ENCODE measurements at places on chromosomes 5 and 9. TPM values are rescaled to one million over a fixed set of nuclear protein-coding genes. Genes with fewer than 3 reads are reported as not detected.

- no peak for DNase-seq
Measured at GRCh38 chr5:43304525-43304924, 8.7 kb downstream of the HMGCS1 start.

DNA sequence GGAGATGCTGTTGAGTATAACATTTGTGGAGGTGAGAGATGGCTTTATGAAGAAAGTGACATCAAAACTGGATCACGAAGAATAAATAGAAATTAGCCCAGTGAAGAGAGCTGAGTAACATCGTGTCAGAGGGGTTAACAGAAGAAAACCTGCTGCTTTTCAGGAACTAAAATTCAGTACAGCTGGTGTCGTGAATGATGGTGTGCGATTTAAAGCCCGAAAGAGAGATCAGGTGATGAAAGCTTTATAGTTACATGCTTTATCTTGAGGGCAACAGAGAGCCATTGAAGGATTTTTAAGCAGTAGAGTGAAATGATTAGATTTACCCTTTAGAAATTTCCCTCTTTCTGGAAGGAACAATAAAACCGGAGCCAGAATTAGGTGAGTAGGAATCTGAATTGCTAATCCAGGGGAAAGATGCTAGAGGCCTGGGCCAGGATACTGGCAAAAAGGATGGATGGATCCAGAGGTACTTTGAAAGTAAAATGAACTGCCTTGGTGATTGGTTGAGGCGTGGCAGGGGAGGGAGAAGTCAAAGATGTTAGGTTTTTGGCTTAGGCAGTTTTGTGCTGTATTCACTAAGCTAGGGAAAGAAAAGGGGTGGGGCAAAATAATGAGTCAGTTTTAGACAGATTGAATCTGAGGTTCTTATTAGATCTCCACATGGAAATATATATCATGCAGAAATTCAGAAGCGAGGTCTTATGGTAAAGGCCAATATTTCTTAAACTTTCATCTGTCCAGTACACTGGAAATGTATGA, 3.4 kb downstream of the LRRC70 start:
- DNase-seq: no peak

DNA sequence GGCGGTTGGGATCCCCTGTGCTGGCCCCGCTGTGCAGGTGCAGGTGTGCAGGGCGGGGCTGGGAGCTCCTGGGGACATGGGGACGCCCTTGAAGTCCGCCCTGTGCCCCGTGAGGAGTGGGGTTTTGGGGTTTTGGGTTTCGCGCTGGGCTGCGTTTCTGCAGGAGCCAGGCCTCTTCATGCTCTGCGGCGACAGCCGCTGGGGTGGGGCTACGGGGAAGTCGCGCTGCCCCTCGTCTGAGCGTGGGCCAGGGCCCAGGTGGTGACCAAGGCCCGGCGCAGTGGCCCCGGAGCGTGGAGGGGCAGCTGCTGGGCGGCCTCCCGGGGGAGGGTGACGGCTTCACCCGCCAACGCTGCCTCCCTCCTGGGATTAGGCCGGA, 47.8 kb upstream of the IRX4 start:
- DNase-seq: no peak

The AQP3 gene
- total RNA-seq: 1.1 TPM

The PAEP gene
- 0.21 TPM for total RNA-seq

The ZNF454 gene
- 5.8 TPM for total RNA-seq

GRCh38 chr9:4864234-4864661, 71.5 kb downstream of the RCL1 start:
- no peak for DNase-seq

The WHRN gene
- 8.1 TPM for total RNA-seq

The PTPRD gene
- 25.8 TPM for total RNA-seq

The GRXCR2 gene
- total RNA-seq: not detected

The MEIKIN gene
- not detected for total RNA-seq

The DMRT3 gene
- 0.34 TPM for total RNA-seq

DNA sequence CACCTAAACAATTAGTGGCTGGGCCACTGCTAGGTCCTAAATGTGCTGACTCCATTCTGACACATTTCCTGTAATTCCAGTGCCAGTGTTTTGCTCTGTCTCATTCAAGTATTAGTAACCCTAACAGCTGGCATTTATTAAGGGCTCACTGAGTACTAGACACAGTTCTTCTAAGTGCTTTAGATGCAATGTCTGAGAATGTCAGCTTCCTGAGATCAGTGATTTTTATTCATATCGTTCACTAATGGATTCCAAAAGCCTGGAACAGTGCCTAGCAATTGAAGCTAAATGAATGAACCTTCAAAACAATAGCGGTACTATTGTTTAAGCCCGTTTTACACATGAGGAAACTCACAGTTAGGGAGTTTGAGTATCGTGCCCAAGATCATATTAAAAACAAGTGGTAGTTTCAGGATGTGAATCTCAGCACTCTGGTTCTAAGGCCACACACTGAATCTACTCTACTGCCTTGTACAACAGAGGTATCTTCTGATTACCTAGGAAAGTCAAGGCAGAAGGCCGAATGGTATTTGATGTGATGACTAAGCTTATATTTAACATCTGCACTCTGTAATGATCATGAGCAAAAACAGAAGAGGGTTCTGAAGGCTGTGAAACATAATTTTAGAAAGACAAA, 304.0 kb downstream of the PJA2 start:
- DNase-seq: peak; percentile 39

- DNase-seq: no peak
Measured at GRCh38 chr9:127987103-127987614, 6.4 kb upstream of the EEIG1 start.

DNA sequence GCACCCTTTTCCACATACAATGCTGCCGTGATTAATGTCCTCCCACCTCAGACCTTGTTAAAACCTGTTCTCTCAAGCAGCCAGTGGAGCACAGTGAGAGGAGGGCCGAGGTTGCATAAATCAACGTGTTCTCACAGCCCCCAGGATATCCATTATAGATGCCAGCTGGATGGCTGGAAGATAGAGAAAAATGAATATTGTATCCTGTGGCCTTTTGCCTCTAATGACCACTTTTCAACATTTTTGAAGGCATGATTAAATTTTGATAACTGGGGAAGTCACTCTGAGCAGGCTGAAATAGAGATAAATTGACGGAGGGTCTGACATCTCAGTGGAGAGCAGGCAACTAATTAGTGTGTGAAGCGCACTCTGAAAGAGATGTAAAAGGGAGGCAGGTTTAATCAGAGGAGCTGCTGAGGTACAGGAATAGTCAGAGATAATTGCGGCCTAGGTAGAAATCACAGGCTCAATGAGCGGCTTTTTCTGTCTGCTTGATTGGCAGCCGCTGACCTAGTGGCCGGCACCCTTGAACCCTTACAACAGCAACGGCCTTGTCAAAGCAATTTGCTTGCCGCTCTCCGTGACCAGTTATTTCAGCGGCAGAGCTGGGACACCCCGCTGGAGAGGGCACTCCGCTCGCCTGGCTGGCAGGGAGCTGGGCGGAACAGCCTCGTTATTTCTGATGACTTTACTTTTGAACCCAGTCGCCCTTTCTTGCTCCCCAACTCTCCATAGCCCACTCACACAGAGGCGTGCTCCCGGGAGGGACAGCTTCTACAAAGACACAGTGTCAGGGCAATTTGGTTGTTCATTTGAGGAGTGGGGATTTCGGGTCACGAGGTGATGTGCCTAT, 560.7 kb downstream of the PSAT1 start:
- no peak for DNase-seq

- no peak for DNase-seq
Measured at GRCh38 chr9:124345063-124345462, 70.2 kb downstream of the PSMB7 start.

DNA sequence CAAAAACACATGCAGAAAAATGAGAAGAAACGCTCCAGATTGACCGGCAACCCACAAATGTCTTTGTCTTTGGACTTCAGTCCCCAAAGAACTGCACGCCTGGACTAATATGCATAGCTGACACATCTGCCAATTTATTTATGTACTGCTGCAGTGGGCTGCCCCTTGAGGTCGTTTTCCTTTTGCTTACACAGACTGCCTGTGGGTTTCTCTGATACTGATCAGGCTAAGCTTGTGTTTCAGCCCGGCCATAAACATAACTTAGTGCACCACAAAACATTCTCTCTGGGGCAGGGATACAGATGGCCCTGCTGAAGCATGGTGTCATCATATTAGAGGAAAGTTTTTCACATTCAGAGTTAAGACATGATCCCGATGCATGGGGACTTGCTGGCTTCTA, 75.4 kb downstream of the NUDT12 start:
- no peak for DNase-seq

GRCh38 chr5:96743805-96744204, 63.9 kb downstream of the ERAP1 start:
- no peak for DNase-seq

GRCh38 chr5:35859101-35859661, 2.5 kb downstream of the IL7R start:
- DNase-seq: no peak

- DNase-seq: no peak
Measured at GRCh38 chr5:11809407-11809806, 94.8 kb downstream of the CTNND2 start.

DNA sequence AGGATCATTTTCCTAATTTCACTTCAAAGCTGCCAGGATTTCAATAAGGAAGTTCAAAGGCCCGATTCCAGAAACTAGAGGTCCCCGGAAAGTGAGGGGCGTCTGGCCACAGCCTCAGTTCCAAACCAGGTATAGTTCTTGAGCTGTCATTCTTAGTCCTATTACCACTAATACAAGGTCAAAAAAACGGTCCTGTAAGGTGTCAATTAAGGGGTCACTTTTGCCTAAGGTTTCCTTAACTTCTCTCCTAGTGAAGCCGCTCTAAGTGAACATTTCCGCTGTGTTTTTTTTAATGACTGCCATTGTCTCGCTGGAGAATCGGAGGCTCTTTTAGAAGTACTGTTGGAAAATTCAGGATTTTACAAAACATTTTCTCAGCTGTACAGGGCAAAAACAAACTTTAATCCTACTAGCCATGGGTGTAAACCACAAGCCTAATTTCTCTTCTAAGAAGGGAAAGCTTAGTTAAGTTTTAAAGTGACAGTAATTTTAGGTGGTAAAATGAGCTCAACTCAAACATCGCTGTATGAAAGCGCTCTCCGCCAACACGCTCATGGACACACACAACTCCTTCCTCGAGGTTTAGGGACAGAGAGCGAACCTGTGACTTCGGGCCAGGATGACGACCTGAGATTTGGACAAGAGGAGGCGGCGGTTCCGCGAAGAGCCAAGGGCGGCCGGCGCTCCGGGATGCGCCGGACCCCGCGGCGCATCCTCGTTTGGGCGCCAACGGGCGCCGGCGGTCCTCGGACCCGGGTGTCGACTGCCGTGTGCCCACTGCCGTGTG, 76.7 kb upstream of the IFNE start:
- no peak for DNase-seq

DNA sequence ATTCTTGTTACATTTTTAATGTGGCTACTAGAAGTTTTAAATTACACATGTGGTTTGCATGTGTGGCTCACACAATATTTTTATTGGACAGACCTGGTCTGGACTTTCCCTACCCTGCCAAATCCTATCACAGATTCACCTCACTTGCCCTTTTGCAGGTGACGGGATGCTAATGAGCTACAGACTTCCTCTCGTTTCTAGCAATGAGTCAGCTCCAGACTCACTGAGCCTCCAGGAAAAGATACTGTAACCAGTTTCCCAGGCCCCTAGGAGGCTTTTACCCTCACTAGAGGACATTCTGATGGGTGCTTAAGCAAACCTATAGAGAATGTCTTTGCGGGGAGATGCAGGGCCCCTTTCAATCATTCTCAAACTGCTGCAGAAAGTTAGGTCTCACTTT, 135.4 kb downstream of the WDR41 start:
- DNase-seq: peak; percentile 55

GRCh38 chr5:68534131-68534940, 318.8 kb downstream of the PIK3R1 start:
- DNase-seq: no peak

The SIT1 gene
- not detected for total RNA-seq

The CCL19 gene
- not detected for total RNA-seq

GRCh38 chr9:132694144-132694543, 23.9 kb downstream of the GTF3C4 start:
- DNase-seq: no peak

The SH3RF2 gene
- 10.3 TPM for total RNA-seq

DNA sequence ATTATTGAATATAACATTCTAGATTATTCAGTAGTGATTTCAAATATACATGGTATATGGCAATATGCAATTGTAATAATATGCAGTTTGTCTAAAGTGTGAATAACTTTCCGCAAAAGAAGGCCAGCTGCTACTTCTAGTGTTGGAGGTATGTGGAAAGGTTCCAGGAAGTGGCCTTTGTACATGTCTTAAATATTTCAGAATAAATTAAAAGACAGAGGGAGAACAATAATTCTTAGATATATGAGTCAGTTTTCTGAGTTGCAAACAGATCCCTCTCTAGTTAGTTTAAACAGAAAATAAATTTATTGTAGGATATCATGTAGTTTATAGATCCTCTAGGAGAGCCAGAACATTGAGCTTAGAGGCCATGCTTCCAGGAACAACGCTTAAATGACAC, 210.8 kb upstream of the ELL2 start:
- DNase-seq: no peak

The RASGRF2 gene
- total RNA-seq: 5.4 TPM

DNA sequence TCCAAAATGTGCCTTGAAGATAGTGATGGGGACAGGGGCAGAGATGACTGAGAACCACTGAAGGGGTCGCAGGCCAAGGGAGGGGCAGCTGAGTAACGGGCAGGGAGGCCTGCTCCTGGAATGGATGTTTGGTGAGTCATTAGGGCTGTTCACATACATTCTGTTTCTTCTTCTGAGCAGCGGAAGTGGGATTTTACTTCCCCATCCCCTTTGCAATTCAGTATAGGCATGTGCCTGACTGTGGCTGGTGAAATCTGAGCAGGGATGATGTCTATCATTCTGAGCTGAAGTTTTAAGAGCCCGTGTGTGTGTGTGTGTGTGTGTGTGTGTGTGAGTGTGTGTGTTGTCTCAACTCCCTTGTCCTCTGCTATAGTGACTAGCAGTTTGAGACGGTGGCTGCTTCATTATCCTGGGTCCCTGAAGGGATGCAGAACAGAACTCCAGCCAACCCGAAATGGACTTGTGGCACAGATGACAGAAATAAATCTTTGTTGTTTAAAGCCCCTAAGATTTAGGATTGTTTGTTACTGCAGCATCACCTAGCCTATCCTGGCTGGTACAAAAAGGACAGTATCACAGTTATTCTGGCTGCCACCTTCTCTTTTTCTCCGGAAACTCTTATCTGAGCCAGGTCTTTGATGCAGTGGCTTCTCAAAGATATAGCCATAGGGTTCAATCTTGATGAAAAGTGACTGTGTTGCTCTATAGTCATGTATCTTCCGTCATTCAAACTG, 29.2 kb upstream of the TGFBI start:
- DNase-seq: peak; percentile 79

Data from kidney epithelial cell (primary cell).